Sciatic nerve (tissue), 2 donors: ENCODE measurements at places on chromosomes 4 and X. TPM values are rescaled to one million over a fixed set of nuclear protein-coding genes. Genes with fewer than 3 reads are reported as not detected.

FGFR3 gene
- total RNA-seq: 5.4 TPM

PASD1 gene
- total RNA-seq: not detected

ATP1B4 gene
- not detected for total RNA-seq

DNA sequence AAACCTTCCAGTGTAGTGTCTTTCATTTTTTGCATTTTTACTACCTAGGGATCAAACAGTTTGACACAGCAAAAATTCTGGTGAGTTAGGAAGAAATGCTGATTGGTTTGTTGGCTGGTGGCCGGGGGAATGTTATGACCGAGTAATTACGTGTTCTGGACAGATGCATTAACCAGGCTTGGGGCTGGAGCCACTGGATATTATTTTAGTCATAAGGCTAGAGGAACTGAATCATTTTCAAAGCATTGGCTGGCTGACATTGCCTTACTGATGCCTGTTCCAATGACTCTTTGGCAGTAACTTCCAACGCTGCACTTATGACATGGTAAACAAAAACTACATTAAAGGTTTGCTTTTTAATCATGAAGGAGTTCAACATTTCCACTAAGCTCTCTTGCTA is 84.6 kb downstream of the FBXO8 start:
- DNase-seq: no peak

GRCh38 chrX:153697924-153698865 is 10.5 kb downstream of the SLC6A8 start:
- DNase-seq: no peak

DNA sequence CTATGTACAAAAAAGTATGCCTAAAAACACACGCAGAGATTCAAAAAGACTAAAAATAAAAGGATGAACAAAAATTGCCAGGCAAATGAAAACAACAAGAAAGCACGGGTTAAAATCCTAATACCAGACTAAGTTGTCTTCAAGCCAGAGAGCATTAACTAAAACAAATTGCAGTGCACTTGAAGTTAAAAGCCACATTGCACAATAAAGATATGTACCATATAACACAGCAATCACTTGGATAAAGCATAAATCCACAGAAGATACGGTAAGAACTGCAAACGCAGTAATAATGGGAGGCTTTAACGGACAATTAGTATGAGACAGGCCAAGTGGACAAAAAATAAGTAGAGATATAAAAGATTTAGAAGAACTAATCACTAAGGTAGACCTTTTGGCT is 14.9 kb downstream of the CCDC158 start:
- no peak for DNase-seq

DNA sequence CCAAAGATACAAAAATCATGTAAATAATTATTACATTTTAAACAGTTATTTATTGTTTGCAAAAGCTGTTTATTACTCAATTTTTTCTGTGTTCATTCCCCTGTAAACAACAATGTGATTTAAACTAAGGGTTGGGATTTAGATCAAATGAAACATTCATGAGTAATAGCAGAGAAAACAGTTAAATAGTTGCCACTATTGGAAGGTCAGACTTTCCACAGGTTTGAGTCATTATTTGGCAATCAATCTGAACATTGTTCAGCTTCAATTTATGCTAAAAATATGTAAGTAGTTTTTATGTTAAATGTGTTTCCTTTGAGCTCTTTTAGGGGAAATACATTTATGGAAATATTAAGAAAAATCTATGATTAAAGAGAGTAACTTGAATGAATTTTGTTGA is 144.9 kb downstream of the STIM2 start:
- no peak for DNase-seq

- DNase-seq: no peak
Measured at GRCh38 chrX:10135561-10136399, 21.0 kb upstream of the CLCN4 start.

DNA sequence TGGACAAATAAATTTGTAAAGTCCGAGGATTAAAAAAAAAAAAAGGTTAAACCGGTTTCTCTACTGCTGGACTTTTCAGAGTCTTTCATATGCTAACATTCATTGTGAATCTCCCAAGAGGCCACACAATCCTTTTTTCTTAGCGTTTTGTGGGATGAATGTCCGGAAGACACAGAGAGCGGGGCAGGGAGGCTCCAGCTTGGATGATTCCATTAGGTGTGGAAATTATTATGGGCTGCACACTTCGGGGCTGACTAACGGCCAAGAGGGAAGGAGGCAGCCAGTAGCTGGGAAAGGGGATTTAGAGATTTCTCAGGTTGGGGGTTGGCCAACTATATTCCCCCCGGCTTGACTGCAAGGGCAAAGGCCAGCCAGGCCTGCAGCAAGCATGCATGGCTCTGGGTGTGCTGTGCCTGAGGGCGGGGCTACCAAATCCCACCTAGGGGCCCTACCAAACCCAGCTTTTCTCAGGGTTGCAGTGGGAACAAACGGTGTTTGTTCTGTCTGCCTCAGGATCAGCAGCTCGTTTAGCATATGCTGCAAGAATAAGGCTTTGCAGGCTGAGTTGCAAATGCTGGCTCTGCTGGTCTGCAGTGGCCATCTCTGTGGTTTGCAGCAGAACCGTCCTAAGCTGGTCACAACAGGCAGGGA is 28.6 kb downstream of the NYX start:
- no peak for DNase-seq

DNA sequence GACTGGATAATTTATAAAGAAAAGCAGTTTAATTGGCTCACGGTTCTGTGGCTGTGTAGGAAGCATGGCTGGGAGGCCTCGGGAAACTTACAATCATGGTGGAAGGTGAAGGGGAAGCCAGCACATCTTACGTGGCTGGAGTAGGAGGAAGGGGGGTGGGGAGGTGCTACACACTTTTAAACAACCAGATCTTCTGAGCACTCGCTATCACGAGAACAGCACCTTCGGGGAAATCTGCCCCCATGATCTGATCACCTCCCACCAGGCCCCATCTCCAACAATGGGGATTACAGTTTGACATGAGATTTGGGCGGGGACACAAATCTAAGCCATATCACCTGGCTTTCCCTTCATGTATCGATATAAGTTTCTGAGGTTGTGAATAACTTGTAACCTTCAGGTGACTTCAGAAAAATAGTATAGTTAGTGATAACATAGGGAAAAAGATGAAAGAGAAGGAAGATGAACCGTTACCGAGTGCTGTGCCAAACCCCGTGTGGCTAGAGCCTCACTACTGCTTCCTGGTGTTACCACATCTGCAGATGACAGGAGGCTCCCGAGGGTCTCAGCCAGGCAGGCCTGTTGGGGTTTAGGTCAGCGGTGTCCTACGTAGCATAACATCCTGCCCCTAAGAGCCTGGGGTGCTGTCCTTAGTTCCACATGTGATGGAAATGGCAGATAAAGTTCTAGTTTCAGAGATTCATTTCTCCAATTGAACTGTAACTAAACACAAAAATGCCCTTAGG is 103.5 kb downstream of the TNIP2 start:
- no peak for DNase-seq

- no peak for DNase-seq
Measured at GRCh38 chr4:123922847-123923246, 526.3 kb downstream of the SPRY1 start.
